Stimulated activated CD8-positive, alpha-beta memory T cell treated with anti-CD3 and anti-CD28 coated beads, Interleukin-7, amount 100 ng/mL, for 1 hour (primary cell): ENCODE measurements at places on chromosomes 6 and 20.

- DNase-seq = no peak
These were observed 48.2 kb upstream of the RALY start for GRCh38 chr20:33945391-33946081.

GRCh38 chr6:134689177-134689576, 260.7 kb downstream of the ALDH8A1 start:
- no peak for DNase-seq

DNA sequence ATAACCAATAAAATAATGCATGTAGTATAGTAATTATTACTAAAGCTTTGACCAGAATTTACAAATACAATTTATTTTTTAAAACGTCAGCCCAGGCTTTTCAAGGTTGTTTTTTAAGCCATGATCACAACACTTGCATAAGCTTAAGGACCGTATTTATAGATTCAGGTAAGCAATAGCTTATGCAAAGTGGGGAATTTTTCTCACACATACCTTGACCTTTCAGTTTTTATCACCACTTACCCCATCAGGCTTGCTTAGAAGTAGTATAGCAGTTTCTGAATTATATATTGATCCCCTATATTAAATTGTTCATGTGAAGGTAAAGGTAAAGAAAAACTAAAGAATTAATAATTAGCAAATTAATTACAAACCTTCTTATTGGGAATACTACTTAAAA, 232.3 kb upstream of the FKBP1C start:
- no peak for DNase-seq

- DNase-seq = no peak
These were observed 6.6 kb upstream of the RAB44 start for GRCh38 chr6:36691011-36691410.

GRCh38 chr20:9110365-9110764, 41.5 kb downstream of the PLCB4 start:
- no peak for DNase-seq

DNA sequence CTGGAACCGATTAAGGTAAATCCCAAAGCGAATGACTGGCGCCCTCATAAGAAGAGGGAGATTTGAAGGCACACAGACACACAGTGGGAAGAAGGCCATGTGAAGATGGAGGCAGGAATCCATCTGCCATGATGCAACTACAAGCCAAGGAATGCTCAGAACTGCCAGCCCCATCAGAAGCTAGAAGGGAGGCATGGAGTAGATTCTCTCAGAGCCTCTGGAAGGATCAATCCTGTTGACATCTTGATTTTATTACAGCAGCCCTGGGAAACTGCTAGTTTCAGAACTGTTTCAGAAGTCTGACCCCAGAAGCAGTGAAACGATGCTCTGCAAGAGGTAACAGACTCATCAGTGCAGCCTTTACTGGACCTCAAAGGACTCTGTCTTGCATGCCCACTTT, 103.5 kb upstream of the GPR6 start:
- no peak for DNase-seq

GRCh38 chr20:34282041-34282440, 21.1 kb downstream of the AHCY start:
- no peak for DNase-seq

DNA sequence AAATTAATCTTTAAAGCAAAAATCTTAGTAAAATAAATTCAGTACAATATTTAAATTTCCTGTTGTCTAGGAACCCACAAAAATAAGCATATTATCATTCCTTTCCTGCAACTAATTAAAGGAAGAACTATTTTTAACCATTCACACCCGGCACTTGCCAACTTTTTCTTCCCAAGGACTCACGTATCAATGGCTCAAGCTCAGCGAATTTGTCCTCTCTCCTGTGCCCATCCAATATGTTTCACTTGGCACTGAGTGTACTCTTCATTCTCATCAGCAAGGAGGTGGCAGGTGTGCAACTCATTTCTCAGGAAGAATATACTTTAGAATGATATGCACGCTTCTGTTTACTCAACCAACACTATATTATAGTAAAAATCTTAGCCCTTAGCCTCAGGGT, 419.4 kb downstream of the C6orf118 start:
- no peak for DNase-seq

- no peak for DNase-seq
These were observed 106.0 kb downstream of the MYO6 start for GRCh38 chr6:75855052-75855451.

DNA sequence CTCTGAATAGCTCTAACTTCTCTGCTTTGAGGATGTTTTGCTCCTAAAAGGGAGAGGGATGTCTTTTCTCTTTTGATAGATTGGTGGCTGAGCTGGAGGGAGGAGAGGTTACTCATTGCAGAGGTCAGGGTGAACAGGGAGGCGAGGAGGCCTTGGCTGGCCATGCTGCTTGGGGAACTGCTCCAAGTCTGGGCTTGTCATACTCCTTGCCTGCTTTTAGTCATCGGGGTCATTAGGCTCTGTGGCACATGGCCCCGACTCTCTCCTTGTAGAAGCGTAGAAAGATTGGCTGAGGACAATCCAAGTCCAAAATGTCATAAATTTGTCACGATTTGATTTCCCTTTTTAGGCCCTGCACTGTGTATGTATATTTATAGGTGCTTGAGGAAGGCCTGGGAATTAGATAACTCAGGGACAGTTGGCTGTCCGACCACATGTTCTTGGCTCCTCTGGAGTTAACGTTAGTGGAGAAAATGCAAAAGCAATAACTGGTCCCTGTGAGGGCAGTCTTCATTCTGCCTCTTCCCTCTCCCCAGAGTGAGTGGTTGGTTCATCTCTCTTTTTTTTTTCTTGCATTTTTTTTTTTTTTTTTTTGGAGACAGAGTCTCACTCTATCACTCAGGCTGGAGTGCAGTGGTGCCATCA, 160.1 kb downstream of the SCP2D1 start:
- no peak for DNase-seq

GRCh38 chr6:113511100-113511499, 346.0 kb upstream of the MARCKS start:
- no peak for DNase-seq
